ENCODE measurements at places on chromosomes 7 and 10.

DNA sequence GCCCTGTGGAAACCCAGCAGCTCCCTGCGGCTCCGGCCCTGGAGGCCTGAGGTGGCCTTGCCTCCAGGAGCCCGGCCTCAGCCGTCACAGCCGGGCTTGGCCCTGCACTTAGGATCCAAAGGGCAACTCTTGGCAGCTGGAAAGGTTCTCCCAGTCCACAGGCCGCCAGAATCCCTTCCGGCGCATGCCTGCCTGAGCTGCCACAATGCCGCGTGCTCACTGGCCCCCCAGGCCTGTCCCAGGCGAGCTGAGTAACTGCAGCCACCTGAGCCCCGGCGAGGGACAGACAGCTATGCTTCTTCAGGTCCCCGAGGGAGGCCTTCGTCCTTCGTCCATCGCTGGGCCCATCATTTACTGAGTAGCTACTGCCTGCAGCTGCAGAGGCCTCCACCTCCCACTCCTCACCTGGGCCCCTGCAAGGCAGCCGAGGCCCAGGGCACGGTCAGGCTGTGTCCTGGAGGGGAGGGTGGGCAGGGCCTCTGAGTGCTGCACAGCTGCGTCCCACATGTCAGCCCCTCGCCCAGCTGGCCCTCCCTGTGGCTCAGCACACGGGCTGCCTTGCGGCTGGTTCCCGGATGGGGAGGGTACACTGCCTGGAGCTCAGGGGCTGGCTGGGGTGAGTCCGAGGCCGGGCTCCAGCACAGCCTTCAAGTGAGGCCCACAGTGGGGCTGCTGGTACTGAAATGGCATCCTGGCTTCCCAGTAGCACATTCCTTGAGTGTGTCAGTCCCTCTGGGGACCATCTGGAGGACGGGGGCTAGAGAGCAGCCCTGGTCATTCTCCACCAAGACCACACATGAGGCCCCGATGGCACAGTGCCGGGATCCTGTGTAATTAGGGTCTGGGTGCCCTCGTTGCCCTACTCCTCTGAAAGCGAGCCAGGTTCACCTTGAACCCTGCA, 172.5 kb downstream of the ELFN1 start:
- no peak for DNase-seq

DNA sequence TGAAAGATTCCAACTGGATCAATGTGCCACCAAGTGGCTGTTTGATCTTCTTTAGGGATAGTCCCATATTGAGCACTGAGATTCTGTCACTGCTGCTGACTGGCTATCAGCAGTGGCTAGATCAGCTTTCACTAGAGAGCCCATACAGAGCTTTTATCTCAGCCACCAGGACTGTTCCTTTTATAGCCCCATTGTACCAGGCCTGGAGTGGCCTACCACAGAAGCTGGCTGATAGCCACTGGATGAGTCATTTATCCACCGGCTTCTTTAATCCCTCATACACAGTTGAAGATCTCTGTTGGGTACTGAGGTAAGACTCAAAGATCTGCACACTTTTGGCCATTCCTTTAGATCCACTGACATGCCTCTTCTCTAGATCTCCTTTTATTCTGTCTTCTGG, 1101.1 kb downstream of the SORCS3 start:
- DNase-seq, result no peak

GRCh38 chr7:131642429-131642828, 86.0 kb upstream of the PODXL start:
- no peak for DNase-seq

DNA sequence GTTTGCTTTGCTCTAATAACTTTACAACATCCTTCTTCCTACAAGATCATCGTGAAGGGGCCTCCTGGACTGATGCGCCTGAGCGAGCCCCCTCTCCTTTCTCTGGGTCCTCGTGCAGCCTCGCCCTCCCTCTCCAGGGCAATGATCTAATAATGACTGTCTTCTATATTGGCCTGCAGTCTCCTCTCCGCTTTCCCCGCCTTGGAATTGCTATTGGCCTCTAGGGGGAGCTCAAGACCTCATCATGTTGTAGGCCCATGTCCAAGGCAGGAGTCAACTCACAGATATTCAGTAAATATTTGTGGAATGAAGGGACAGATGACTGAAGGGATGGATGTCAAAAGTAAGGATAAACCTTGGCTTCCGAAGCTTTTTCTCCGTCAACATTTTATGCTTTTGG, 1180.3 kb downstream of the TYW1 start:
- no peak for DNase-seq

DNA sequence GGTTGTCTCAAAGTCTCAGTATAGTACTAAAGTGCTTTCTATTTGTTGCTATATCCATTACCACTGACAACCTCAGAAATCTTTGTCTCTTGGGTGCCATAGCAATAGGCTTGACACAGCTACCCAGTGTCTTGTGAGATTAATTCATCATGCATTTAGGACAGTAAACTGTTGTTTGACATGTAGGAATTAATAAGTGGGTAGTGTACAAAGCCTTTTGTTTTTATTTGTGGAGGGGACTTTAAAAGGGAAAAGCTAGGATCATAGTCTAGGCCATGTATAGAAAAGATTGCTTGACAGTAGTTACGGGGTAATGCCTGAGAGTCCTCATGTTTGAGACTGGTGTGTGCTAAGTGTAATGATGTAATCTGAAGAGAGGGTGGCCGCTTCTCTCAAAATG, 102.6 kb upstream of the AGR3 start:
- DNase-seq, result no peak

GRCh38 chr10:62735464-62736167, 68.9 kb upstream of the ADO start:
- no peak for DNase-seq

- no peak for DNase-seq
These were observed 97.7 kb upstream of the EFCAB10 start for GRCh38 chr7:105678811-105679495.

DNA sequence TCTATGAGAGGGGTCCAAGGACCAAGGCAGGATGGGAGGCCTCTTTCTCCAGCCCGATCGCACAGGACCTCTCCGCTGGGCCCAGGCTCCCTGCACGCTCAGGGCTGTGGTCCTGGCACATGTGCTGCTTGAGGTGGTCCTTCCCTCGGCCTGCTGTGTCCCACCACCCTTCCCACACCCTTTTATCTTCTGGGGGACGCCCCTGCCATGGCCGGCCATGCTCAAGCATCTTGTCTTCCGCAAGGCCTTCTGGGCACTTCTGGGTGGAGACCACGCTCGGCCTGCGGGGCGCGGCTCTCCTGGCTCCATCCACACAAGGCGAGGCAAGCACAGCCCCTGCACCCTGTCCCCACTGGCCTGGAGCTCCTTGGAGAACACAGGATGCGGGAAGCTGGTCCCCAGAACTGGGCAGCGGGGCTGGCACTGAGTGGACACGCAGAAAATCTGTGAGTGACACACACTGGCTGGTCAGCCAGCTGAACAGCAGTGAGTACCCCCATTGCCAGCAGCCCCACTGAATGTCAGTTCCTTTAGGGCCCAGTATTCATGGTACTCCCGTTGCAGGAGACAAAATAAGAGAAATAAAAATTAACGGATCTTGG, 115.9 kb downstream of the TCERG1L start:
- DNase-seq, result no peak

- DNase-seq, result no peak
These were observed 96.2 kb downstream of the NPTX2 start for GRCh38 chr7:98713165-98713810.

DNA sequence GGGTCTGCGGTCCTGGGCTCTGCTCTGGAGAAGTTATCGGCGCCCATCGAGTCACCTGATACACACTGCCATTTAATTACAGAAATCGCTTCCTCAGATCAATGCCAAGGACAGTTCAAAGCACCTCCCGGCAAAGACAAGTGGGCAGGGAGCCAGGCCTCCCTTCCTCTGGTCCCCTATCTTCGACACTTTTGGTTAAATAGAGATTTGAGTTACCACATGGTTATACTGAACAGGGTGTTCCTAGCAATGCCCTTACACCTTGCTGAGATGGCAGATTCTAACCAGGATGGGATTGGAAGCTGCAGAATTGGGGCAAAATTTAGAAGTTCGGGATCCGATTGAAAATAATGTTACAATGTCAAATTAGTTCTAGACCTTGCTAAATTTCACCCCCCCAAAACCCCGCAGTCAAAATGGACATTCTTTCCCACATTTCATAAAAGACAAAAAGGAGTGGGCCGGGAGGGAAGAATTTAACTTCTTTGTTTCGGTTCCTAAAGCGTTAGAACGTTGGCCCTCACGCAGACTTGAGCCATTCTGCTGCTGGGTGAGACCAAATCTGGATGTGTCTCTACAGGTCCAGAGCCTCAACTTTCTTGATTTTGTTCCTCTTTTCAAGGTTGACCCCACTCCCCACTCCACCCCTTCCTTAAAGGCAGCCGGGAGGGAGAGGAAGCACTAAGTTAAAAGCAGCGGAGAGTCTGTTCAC, 2.2 kb upstream of the DLX5 start:
- no peak for DNase-seq

- no peak for DNase-seq
These were observed 43.4 kb downstream of the FAM20C start for GRCh38 chr7:235576-236395.

DNA sequence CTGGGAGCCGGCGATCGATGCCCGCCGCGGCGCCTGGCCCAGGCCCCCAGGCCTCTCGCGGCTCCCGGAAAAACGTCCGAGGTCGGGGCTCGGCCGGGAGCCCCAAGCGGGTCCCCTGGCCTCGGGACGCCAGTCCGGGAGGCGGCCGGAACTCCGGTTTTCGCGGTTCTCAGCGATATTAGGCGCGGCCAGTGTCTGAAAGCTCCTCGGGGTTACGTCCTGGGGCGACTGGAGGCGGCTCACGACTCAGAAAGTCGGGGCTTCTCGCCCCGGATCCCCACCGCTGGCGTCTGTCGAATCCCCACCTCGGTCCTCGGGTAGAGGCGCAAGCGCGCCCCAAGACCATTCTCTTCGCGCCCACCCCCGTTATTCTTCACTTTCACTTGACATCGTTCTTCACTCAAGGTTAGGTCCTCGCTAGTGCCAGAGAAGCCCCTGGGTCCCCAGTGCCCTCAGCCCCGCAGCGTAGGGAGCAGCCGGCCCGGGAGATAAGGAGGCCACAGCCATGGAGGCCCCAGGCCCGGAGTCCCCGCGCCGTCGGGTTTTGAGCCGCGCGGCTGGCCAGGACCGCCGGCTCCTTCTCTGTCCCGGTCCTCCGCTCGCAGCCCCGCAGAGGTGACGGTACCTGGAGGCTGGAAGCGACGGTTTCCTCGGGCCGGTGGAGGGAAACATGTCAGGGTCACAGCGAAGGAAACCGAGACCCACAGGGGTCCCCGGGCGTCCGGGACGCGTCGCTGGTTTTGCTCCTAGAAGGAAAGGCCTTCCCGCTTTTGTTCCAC, 35.2 kb upstream of the EBLN1 start:
- DNase-seq, result no peak

GRCh38 chr7:47967123-47967522, 12.3 kb downstream of the HUS1 start:
- no peak for DNase-seq

GRCh38 chr7:22214000-22214399, 143.0 kb downstream of the RAPGEF5 start:
- no peak for DNase-seq

DNA sequence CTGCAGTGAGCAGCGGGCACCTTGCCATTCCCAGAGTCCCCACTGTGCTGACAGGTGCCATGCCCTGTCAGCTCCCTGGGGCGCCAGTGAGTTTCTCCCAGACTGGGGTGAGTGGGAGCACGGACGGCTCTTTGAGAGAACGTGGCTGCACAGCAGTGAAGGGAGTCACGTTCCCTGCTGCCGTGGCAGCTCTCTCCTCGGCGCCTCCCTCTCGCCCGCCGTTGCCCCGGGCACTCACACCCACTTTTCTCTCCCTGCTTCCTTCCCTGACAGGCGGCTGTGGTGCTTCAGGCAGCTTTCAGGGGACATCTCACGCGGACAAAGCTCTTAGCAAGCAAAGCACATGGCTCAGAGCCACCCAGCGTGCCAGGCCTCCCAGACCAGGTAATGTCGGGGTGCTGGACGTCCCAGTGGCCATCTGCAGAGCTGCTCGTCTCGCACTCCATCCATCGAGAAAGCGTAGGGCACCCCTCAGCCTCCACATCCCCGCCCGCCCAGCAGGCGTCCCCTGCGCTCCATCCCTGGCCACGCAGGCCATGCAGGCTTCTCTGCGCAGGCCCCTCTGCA, 27.1 kb upstream of the TTYH3 start:
- no peak for DNase-seq

DNA sequence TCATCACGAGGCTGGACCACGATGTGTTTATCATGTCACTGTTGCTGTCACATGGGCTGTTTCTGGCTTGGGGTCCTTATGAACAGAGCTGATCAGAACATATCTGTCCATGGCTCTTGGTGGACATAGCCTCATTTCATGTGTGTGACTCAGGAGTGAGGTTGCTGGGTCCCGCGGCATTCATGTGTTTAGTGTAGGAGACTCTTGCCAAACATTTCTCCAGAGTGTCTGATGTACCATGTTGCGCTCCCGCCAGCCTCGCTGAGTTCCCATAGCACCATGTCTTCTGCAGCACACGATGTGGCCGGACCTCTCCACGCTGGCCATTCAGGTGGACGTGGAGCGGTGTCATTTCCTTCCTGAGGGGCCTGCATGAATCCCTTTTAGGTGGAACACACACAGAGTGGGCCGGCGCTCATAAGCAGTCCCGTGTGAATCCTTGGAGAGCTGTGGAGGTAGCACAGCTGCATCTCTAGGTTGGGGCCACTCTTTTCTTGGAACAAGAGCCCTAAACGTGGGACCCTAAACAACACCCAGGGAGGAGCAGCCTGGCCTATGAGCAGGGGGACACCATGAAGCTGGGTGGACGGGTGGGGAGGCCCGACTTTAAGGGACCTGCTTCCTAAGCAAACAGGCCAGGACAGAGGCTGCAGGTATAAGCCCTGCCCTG, 134.6 kb downstream of the LHPP start:
- no peak for DNase-seq

- no peak for DNase-seq
These were observed 866.9 kb downstream of the LRMDA start for GRCh38 chr10:76298329-76298728.

DNA sequence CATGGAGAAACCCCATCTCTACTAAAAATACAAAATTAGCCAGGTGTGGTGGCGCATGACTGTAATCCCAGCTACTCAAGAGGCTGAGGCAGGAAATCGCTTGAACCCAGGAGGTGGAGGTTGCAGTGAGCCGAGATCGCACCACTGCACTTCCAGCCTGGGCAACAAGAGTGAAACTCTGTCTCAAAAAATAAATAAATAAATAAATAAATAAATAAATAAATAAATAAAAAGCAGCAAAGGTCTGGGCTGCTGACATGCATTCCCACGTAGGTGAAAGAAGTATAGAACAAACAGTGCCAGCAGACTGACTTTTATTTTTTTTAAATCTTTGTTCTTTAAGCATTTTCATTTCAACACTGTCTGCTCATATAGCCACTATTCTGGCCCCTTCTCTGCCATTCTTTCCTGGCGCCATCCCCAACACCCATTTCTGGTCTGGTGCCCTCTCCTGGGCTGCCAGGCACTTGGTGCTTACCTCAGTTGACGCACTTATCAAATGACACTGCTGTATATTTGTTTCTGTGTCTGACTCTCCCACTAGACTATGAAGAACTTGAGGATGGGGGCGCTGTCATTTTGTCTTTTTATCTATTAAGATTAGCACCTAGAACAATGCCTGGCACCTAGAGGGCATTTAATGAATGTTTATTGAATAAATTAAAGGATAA, 15.6 kb downstream of the FAM107B start:
- DNase-seq, result no peak

- no peak for DNase-seq
These were observed 38.9 kb downstream of the TSPAN14 start for GRCh38 chr10:80492848-80493521.

GRCh38 chr10:107163881-107164861, at the start of gene SORCS1:
SORCS1 (minus strand) TSS chr10:107164706.
- no peak for DNase-seq

Data from BJ (cell line).